Kasumi-1 (cell line): ENCODE measurements at places on chromosomes 13 and 19.

- no peak for DNase-seq
These were observed 1248.8 kb downstream of the UQCRFS1 start for GRCh38 chr19:27964185-27964584.

DNA sequence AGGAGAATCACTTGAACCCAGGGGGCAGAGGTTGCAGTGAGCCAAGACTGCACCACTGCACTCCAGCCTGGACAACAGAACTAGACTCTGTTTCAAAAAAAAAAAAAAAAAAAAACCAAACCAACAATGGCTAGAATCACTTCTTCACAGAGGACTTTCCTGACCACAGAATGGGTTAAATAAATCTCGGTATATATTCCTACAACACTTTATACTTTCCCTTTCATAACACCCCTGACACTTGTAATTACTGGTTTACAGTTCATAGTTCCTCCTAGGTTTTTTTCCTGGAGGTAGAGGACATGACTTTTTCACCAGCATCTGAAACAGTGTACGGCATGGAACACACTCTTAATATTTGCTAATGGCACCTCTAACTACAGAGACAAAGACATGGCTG is 31.4 kb downstream of the ZDHHC20 start:
- DNase-seq, result no peak

- no peak for DNase-seq
These were observed 15.2 kb downstream of the EPN1 start for GRCh38 chr19:55690109-55690768.

DNA sequence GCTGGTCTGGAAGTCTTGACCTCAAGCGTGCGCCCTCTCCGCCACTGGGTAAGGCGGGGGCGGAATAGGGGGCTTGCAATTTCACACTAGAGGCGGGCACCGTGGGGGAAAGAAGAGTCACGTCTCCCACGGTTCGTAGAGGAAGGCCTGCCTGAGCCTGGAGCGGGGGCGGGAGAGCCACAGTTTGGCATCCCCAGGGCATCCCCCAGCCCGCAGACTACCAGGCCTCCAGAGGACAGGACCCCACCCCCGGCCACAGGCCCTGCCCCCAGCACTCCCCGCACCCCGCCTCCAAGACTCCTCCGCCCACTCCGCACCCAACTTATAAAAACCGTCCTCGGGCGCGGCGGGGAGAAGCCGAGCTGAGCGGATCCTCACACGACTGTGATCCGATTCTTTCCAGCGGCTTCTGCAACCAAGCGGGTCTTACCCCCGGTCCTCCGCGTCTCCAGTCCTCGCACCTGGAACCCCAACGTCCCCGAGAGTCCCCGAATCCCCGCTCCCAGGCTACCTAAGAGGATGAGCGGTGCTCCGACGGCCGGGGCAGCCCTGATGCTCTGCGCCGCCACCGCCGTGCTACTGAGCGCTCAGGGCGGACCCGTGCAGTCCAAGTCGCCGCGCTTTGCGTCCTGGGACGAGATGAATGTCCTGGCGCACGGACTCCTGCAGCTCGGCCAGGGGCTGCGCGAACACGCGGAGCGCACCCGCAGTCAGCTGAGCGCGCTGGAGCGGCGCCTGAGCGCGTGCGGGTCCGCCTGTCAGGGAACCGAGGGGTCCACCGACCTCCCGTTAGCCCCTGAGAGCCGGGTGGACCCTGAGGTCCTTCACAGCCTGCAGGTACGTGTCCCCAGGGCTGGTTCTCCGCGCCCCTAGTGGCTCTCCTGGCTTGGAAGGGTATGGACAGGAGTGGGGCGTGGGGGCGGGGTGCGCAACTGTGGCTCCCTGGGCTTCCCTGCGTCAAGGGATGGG is at the start of gene ANGPTL4:
Gene ANGPTL4 (plus strand): TSS at position 353 of the 969 bp plus-strand sequence. CDS start 167 bp downstream, at position 520.
- DNase-seq, result peak; percentile 31
